Heart left ventricle (tissue), 16 donors: ENCODE measurements at places on chromosomes 5 and 9.

- DNase-seq, result no peak
These were observed 199.4 kb upstream of the ST8SIA4 start for GRCh38 chr5:101102506-101102905.

GRCh38 chr5:142845402-142845921 lies 75.3 kb downstream of the ARHGAP26 start:
- no peak for DNase-seq

- DNase-seq, result no peak
These were observed 50.1 kb upstream of the FBXL17 start for GRCh38 chr5:108432024-108432423.

GRCh38 chr5:139426203-139426885 lies 13.0 kb downstream of the DNAJC18 start:
- DNase-seq, result no peak

DNA sequence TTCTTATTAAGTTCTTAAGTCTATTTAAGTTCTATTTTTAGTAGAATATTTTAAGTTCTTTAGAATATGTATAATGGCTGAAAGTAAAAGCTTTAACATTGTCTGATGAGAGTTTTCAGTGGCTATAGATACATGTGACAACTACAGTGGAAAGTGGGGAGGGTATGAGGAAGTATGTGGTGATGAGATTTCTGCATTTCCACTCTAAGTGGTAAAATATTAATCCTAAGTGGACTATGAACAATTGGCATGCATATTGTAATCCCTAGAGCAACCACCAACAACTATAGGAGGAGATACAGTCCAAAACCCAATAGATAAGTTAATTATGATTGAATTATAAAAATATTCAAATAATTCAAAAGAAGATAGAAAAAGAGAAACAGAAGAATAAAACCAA lies 183.6 kb downstream of the GADD45G start:
- DNase-seq, result no peak

- no peak for DNase-seq
These were observed 48.8 kb downstream of the POC5 start for GRCh38 chr5:75668445-75668844.

DNA sequence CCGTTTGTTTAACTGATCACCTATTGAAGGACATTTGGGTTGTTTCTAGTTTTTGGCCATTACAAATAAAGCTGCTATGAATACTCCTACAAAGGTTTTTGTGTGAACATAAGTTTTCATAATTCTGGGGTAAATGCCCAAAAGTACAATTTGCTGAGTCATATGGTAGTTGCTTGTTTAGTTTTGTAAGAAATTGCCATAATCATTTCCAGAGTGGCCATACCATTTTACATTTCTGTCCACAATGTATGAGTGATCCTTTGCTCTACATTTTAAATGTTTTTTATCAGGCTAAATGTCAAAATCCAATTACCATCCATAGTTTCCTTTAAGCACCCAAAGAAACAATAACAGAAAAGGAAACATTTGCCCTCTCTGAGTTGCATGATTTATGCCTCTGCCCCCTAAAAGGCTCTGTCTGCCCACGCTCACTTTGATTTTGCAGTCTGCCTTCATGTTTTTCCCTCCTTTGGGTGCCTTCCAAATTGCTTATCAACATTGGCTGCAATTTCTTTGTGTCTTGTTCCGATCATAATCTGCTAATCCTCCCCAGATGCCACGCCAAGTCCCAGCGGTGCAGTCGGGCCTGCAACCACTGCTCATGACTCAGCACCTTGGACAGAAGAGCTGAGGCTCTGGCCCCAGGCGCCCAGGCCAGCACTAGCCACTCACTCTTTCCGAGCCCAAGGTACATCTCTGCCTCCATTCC lies 339.2 kb downstream of the PIK3R1 start:
- peak; percentile 58 for DNase-seq
